ENCODE measurements at places on chromosomes 4 and X.

DNA sequence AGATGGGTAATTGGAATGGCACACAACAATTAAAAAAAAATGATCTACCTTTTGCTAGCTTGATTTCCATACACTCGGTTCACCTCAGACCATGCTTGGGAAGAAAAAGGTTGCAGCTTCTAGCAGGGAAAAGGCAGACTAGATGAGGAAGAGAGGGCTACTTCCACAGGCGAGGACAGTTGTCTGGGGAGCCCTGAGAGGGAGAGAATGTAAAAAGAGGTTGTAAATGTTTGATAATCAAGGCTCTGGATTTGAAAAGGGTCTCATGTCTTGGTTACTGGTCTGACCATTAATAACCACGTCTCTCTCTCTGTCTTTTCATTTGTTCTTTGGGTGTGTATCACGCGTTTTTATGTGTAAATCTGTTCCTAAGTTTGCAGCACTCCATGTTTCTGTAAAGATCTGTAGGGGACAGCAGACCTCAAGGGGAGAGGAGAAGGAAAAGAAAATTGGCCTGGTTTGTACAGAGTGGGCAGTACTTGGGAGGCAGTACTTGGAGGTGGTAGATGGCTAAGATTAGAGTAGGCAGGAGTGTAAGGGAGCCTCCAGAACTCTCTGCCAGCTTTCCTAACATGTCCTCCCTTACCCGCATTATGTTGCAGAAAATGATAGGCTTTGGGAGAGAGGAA is 750 bp downstream of the ARMCX5 start:
- no peak for DNase-seq

GRCh38 chr4:144595681-144596080 is 50.3 kb upstream of the HHIP start:
- DNase-seq = no peak

GRCh38 chr4:5387457-5387856 is 320.9 kb downstream of the EVC2 start:
- no peak for DNase-seq

- no peak for DNase-seq
Measured at GRCh38 chr4:56727150-56727549, 46.1 kb upstream of the HOPX start.

GRCh38 chrX:40013266-40014195 is 84.2 kb downstream of the BCOR start:
- DNase-seq = no peak

GRCh38 chr4:184355111-184355604 is 119.2 kb downstream of the IRF2 start:
- DNase-seq = no peak

Measured in central memory CD8-positive, alpha-beta T cell (primary cell).